Right renal pelvis (tissue), 4 donors: ENCODE measurements at places on chromosomes 1 and 21.

- no peak for DNase-seq
These were observed 214.4 kb upstream of the DAB1 start for GRCh38 chr1:57638239-57638638.

DNA sequence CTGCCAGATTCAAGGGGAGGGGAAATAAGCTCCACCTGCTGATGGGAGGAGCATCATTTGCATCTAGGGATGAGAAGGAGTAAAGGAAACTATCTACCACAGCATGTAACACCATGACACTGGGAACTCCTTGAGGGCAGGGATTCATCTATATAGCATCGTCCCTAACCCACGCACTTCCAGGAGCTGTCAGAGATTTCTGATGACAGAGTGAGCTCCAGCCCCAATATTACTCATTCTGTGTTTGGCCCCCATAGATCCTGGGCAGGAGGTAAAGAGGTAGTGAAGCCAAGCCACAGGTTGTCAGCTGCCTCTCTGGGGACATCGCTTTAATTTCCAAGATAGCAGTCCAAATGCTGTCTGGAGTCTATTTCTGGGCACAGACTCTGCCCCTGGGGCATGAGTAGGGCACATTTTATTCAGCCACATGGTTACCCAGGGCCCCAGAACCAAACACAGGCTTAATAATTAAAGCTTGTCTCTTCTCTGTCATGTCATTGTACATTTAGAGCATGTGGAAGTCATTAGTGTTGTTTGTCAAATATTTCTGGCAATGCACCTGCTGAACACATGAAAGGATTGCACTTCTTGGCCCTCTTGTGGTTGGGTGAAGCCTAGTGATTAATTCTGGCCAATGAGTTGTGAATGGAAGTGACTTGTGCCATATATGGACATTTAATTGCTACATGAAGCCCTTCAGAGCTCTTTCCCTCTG, 105.9 kb upstream of the POU3F1 start:
- no peak for DNase-seq

GRCh38 chr1:167199656-167200055, 21.0 kb upstream of the POU2F1 start:
- DNase-seq = no peak

- no peak for DNase-seq
These were observed 133.8 kb upstream of the LMO4 start for GRCh38 chr1:87194856-87195255.

DNA sequence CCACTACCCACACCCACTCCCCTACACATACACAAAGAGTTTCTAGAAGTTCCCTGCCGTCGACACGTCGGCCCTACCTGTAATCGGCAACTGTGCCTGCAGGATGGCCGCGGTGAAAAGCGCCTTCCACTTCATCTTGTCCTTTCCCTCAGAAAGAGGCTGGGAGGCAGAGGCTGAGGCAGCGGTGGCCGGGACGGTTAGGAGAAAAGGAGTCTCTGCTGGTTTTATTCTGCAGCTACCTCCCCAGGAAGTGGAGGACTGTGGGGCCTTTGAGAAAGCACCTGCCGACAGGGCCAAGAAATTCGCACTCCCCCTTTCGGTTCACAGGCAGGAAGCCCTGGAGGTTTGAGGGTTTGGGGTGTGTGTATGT, at the start of gene CD247:
Gene CD247 (minus strand): TSS at position 199 of the 370 bp plus-strand sequence. CDS start 64 bp downstream, at position 135.
- DNase-seq = no peak

GRCh38 chr21:20419772-20420171, 578.4 kb upstream of the NCAM2 start:
- DNase-seq = no peak

GRCh38 chr21:45887120-45887611, 94.4 kb upstream of the COL6A1 start:
- no peak for DNase-seq

GRCh38 chr1:76160225-76160624, 85.7 kb downstream of the ST6GALNAC3 start:
- DNase-seq = no peak

DNA sequence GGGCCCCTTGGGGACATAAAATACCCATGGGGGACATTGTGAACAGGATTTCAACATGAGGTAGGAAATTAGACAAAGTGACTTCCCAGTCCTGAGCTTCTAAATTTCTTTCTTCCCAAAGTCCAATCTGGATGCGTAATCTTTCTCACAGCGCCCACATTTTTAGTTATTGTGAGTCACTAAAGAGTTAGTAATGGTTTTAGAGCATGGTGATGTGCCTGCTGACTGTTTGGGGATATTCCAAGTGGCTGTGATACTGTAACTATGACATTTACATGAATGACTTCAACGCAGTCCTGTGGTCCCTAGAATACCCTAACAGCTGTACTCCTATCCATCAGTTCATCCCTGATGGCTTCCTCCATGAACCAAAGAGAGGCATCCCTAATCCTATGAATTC, 224.0 kb upstream of the COA6 start:
- no peak for DNase-seq

DNA sequence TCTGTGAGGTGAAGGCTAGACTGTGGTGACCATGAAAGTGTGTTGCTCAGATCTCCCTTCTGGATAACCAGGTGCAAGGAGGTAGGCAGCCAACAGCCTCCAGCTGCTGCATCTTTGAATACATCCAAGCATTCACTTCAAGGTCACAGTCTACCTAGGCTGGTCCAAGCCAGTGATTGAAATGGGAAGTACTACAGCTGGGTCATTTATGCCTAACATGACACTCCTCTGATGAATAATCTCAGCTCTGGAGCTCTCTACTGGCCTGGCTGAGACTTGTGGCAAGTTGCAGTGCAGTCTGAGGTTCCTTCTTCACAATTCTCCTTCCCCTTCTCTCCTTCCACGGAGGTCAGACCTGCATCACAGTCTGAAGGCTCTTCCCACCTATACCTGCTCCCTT, 35.0 kb upstream of the ARHGAP29 start:
- no peak for DNase-seq

DNA sequence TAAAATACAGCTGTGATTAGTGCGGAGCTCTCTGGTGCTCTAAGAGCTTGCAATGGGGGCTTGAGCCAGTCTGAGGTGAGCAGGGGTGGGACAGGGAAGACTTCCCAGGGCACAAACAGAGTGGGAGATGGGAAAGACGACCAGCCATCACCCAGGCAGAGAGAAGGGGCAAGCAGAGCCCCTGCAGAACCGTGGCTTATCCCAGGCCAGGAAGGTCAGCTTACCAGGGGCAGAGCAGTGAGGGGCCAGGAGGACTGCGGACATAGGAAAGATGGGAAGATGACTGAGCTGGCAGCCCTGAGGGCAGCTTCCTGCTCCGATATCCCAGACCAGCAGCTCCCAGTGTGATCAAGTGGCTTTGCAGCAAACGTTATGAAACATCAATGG, 55.4 kb upstream of the IFFO2 start:
- DNase-seq = no peak

GRCh38 chr1:35488336-35488735, 68.9 kb downstream of the KIAA0319L start:
- DNase-seq = no peak

DNA sequence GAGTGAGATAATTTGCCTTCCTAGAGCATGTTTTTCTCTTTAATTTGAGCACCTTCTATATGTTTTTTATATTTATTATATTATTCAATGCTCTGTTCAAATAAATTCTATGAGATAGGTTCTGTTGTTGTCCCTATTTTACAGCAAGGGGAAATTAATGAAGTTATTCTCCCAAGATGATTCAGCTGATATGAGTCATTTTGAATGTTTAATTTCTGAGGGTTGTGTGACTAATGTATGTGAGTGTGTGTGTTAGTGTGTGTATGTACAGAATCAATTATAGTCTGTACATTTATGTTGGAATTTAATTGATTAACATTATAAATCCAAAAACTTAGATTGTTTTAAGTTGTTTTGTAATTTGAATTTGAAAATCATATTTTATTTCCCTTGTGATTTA, 1536.7 kb upstream of the B3GALT2 start:
- no peak for DNase-seq

GRCh38 chr1:22053861-22054770, 1.6 kb downstream of the CDC42 start:
- no peak for DNase-seq

DNA sequence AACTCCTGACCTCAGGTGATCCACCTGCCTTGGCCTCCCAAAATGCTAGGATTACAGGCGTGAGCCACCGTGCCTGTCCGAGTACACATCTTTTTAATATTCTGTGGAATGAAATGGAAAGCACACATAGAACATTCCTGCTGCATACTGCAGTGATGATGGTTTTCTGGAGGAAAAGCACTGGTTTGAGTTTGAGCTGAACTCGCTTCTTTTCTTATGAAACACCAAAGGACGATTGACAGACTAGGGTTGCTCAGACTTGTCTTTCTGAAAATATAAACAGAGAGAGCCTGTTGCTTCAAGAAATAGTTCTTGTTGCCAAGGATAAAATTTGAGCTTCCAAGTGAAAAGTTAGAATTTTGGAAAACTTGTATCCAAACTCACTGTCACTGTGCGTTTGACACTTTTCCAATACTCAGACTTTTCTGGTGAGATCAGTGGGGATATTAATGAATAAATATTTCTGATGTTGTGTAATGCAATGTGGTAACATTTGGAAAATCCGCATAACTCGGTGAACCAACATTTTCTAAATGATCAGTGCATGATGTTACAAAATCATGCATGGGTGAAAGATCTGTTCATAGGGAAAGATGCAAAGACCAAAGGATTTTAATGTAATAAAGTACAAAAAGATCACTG, 15.0 kb upstream of the ERMAP start:
- DNase-seq = no peak

GRCh38 chr1:66439031-66439740, 94.8 kb upstream of the SGIP1 start:
- DNase-seq = no peak

GRCh38 chr21:20882462-20883407, 115.5 kb upstream of the NCAM2 start:
- DNase-seq = peak; percentile 18

- DNase-seq = no peak
These were observed 187.2 kb upstream of the PTGFR start for GRCh38 chr1:78303620-78304019.

DNA sequence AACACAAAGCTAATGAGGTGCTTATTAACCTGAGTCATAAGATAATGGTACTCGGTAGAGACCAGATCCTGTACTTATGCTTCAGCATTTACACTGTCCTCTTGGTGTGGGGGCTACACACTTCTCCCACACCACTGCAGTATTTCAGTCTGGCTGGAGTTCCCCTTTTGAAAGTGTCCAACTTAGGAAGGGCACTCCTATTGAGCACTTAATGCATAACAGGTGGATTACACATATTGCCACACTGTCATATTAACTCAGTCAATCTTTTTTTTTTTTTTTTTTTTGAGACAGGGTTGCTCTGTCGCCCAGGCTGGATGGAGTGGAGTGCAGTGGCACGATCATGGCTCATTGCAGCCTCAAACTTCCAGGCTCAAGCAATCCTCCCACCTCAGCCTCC, 1.5 kb downstream of the GPATCH4 start:
- no peak for DNase-seq

DNA sequence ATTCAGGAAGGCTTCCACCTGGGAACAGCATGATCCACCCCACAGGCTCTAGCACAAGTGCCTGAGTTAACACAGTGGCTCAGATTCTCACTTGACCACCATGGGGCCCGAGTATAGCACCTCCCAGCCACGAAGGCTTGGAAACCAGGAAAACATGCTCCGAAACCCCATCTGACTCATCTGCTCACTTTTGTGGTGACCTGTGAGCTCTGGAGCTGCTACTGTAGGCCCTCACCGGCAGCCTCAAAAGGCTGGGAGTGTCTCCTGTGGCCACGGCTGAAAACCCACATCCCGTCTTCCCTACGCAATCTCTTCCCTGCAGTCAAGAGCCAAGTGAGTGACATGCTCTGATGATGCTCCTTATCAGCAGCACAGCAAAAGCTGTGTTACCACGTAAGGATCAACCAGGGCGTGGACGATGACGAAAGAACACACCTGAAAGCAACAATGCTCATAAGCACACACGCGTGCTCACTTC, 81.4 kb downstream of the TGFBR3 start:
- DNase-seq = no peak

- no peak for DNase-seq
These were observed 135.9 kb upstream of the CHRM3 start for GRCh38 chr1:239250353-239251035.

- no peak for DNase-seq
These were observed 58.3 kb downstream of the CLEC20A start for GRCh38 chr1:178438432-178438831.

DNA sequence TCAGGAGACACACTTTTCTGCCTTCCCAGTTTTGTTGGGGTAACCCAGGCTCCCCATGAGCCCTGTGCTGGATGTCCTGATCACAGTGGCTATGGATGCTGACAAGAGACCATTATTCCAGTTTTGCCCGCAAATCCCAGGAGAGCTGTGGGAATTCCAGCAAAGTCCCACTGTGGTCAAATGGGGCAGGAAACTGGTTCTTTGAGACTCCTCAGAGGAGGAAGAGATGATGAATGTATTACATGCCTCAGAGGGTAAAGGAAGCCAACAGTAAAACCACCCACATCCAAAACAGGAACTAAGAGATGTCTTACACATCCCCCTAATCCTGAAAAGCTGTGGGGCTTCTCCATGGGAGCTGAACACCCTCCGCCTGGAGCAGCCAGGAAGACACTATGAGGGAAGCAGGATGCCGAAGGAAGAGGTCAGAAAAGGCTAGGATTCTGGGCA, 12.8 kb upstream of the MPZL1 start:
- DNase-seq = no peak

DNA sequence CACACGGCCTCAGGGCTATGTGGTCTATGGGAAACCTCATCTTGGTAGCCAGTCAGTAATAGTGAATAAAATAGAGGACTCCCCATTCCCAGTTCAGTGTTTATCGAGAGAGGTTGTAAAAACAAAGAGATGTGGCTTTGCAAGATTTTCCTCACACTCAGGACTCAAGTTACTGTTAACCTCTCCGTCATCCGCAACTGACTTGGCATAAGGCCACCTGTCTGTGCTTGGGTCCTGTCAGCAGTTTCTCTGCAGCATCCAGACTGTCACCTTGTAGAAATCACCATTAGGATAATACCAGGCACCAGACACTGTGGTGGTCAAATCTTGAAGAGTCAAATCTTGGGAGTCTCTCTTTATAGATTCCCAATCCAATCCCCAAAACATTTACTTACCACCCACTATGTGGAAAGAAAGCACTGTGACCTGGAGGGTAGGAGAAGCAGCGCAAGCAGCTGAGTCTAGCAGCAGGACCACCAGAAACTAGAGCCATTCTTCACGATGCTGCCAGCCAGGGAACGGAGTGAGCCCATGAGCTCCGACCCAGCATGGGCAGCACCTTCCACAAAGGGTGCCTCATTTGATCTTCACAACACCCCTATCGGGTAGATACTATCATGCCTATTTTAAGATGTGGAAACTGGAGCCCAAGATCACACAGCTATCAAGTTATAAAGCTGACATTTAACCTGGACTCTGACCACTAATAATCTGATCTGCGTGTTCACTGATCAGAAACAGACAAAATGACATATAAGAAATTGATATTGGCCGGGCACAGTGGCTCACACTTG, 5.6 kb upstream of the GPR25 start:
- no peak for DNase-seq

DNA sequence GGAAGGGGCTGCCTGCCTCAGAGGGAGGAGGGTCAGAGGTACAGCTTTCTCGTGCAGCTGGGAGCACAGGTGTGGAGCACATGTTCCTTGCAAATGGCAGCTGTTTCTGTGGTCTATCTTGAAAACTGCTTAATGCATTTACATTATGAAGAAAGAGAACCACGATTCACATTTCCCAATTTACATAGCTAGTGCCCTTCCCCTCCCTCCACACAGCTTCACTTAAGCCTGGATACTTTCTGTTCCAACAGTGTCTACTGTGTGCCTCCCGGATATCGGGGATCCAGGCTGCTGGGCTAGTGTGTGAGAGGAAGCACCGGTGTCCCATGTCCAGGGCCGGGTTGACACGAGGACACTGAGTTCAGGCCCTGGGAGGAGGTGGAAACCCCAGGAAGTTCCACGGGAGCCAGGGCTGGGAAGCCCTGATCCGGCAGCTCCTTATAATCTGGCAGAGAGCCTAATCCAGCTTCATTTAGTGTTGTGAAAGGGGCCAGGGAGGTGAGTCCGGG, 31.6 kb downstream of the TMCC2 start:
- DNase-seq = no peak
